ENCODE measurements at places on chromosomes 1 and 21.

GRCh38 chr1:211639475-211640300, 35.7 kb downstream of the NEK2 start:
- H3K4me1 ChIP-seq, result peaks cover 1% of the 10 kb centered on the region
- H3K4me3 ChIP-seq, result no peak overlapping the region
- peaks cover 7% of the 10 kb centered on the region for H3K27me3 ChIP-seq
- no peak overlapping the region for H3K27ac ChIP-seq
- no peak for DNase-seq

- H3K36me3 ChIP-seq, result no peaks in the 10 kb centered on the region
- no peak overlapping the region for H3K4me3 ChIP-seq
- DNase-seq, result no peak
- H3K27ac ChIP-seq, result no peak overlapping the region
Observed at GRCh38 chr1:235928197-235928596, 61.5 kb upstream of the LYST start.

DNA sequence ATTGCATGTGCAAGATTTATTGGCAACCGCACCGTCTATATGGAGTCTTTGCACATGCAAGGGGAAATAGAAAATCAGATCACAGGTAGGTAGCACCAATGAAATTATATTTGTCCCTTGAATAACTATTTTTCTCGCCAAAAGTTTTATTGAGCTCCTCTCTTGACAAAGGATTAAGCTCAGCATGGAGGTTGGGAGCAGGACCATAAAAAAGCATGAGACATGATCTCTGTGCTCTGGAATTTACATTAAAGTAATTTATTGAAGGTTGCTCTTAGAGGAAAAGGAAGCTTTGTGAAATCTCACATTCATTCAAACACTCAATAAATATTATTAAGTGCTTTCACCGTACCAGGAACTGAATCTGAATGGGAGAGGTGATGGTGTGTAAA, 66.0 kb upstream of the UBE2U start:
- no peaks in the 10 kb centered on the region for H3K36me3 ChIP-seq
- H3K27me3 ChIP-seq, result peaks cover 9% of the 10 kb centered on the region
- no peak for DNase-seq
- no peak overlapping the region for H3K4me3 ChIP-seq

DNA sequence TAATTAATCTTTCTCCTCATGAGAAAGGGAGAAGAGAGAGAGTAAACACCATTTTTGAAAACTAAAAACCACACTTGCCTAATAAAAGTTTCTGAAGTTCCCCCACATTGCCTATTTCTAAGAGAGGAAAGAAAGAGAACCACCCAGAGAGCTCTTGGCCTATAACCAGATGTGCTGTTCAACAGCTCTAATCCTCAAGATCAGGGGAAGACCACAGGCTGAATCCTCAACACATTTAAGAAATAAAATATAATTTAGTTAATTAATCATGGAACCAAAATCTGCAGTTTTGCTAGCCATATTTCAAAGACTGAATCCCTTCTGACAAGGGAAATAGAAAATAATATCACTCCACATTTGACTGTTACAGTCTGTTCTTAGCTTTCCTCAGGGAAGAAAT, 11.9 kb downstream of the PRRX1 start:
- H3K27ac ChIP-seq, result no peak overlapping the region
- no peak for DNase-seq
- no peak overlapping the region for H3K4me3 ChIP-seq
- H3K27me3 ChIP-seq, result peaks cover 37% of the 10 kb centered on the region

- no peaks in the 10 kb centered on the region for H3K27me3 ChIP-seq
- H3K4me1 ChIP-seq, result no peaks in the 10 kb centered on the region
- no peak overlapping the region for H3K4me3 ChIP-seq
- peaks cover 19% of the 10 kb centered on the region for H3K36me3 ChIP-seq
- no peak overlapping the region for H3K27ac ChIP-seq
Observed at GRCh38 chr1:2506901-2507565, 19.4 kb downstream of the PANK4 start.

DNA sequence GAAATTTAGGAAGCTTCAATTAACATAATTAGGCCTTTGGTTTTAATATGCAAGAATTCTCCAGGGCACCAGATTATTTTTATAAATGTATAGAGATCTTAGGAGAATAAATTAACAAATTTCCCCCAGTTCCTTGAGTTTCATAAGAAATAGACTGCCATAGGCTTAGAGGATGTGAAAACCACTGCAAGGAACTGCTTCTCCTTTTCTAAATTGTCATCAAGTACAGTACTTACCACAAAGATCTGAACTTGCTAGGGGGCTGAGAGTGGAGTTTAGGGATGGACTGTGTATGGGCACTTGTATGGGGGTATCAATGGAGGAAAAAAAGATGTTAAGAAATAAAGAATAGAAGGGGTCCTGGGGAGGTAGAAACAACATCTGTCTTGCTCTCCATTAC, 31.1 kb downstream of the LHX8 start:
- H3K4me3 ChIP-seq, result no peak overlapping the region
- DNase-seq, result no peak
- H3K27ac ChIP-seq, result no peak overlapping the region
- no peaks in the 10 kb centered on the region for H3K27me3 ChIP-seq

DNA sequence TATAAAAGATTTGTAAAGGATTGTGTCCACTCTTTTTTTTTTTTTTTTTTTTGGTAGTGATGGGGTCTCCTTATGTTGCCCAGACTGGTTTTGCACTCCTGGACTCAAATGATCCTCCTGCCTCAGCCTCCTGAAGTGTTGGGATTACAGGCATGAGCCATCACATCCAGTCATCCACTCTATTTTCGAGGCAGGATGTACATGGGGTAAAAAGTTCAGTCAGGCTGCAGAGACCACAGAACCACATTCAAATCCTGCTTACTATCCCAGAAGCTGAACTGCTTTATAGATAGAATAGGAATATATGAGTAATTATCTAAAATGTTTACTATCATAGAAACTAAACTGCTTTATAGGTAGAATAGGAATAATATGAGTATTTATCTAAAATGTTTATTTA, 26.0 kb upstream of the KCNK2 start:
- no peak for DNase-seq
- no peak overlapping the region for H3K27ac ChIP-seq
- no peak overlapping the region for H3K4me3 ChIP-seq
- no peaks in the 10 kb centered on the region for H3K27me3 ChIP-seq
- H3K36me3 ChIP-seq, result no peaks in the 10 kb centered on the region

DNA sequence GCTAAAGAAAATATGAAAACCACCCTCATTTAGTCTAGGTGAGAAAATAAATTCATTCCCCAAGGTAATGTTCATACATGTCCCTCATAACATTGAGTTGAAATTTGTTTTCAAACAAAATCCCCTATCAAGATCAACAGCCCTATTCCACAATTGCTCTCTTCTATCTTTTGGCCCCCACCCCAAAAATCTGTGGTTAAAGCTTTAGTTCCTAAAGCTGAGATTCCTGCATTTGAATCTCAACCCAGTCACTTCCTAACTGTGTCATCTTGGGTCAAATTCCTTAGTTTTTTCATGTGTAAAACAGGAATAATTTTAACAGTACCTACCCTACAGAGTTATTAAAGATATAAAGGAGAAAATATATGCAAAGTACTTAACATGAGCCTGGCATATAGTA, 22.0 kb downstream of the KIAA0319L start:
- no peak for DNase-seq
- peaks cover 58% of the 10 kb centered on the region for H3K36me3 ChIP-seq
- H3K27me3 ChIP-seq, result no peaks in the 10 kb centered on the region
- no peak overlapping the region for H3K27ac ChIP-seq
- H3K4me1 ChIP-seq, result peaks cover 39% of the 10 kb centered on the region
- H3K4me3 ChIP-seq, result no peak overlapping the region

- peaks cover 36% of the 10 kb centered on the region for H3K4me1 ChIP-seq
- no peak for DNase-seq
- H3K4me3 ChIP-seq, result peak overlapping the region; percentile 86
- H3K27me3 ChIP-seq, result no peaks in the 10 kb centered on the region
- peaks cover 38% of the 10 kb centered on the region for H3K36me3 ChIP-seq
Observed at GRCh38 chr21:44940116-44940631, 345 bp downstream of the SLX9 start.

DNA sequence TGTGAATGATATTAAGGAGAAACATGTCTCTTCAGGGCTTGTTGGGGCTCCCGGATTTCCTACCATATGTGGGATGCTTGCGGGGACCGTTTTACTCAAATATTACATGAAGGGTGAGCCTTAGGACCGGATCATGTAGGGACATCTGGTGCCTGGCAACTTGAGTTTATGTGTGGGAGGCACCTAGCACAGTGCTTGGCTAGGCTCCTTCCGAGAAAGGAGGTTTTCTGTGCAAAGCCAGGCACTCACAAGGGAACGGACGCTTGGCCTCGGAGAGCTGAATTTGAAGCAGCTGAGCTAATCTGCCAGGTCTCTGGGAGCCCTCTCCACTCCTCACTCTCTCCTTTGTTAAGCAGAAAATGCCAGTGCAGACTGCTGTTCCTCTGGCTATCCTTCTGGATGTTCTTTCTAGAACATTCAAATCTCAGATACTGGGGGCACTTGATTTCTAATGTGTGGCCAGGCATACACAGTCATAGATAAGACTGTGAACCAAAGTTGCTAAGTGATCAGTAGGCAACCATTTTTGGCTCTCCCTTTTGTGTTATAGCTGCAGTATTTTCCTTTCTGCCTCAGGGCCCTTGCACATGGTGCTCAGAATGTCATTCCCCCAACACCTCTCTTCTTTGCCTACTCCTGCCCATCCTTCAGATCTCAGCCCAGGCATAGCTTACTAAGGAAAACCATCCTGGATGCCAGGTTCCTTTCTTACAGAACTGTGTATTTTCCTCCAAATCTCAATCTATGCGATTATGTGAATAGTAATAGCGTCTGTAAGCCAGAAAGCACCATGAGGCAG, 216.6 kb upstream of the CSF3R start:
- H3K27ac ChIP-seq, result no peak overlapping the region
- no peaks in the 10 kb centered on the region for H3K36me3 ChIP-seq
- DNase-seq, result no peak
- no peak overlapping the region for H3K4me3 ChIP-seq

- no peaks in the 10 kb centered on the region for H3K36me3 ChIP-seq
- peaks cover 6% of the 10 kb centered on the region for H3K27me3 ChIP-seq
- DNase-seq, result no peak
Observed at GRCh38 chr1:91054780-91055481, 33.1 kb upstream of the ZNF644 start.

- H3K4me3 ChIP-seq, result no peak overlapping the region
- no peaks in the 10 kb centered on the region for H3K36me3 ChIP-seq
- H3K4me1 ChIP-seq, result no peaks in the 10 kb centered on the region
- peaks cover 2% of the 10 kb centered on the region for H3K27me3 ChIP-seq
- H3K27ac ChIP-seq, result no peak overlapping the region
Observed at GRCh38 chr1:110255392-110255787, 45.3 kb downstream of the KCNC4 start.

DNA sequence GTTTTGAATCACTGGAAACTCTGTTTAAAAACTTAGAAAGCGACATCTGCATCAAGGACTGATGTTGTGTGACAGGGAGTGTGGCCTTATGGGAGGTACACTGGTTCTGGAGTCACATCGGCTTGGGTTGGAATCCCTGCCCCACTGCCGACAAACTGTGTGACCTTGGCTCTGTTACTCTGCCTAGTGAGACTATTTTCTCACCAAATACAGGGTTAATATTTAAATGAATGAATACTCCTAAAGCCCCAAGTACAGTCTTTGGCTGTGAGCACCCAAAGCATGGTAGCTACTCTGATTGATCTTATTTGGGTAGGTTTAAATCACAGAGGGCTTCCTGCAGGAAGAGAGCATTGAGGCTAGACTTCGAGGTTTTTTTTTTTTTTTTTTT, 102.0 kb downstream of the ACTL8 start:
- no peaks in the 10 kb centered on the region for H3K36me3 ChIP-seq
- H3K4me1 ChIP-seq, result no peaks in the 10 kb centered on the region
- DNase-seq, result no peak
- H3K27me3 ChIP-seq, result no peaks in the 10 kb centered on the region
- H3K27ac ChIP-seq, result no peak overlapping the region

DNA sequence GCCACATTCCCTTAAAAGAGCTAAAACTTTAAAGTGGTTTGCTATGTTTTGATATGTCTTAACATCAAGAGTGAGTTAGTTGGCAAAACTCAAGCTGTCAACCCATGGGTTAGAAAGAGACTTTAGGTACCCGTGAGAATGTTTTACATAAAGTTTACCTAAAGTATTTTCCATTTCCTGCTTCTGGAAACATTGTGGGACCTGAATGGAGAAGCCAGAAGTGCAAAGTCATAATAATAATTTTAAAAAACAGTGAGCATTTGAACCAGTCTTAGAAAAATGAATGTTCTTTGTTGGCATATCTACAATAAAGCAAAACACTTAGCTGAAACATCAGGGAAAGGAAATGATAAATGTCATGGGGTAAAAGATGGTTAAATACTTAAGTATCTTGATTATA, 34.8 kb downstream of the LRRC8C start:
- no peak for DNase-seq
- H3K4me3 ChIP-seq, result no peak overlapping the region
- peaks cover 80% of the 10 kb centered on the region for H3K4me1 ChIP-seq
- peaks cover 71% of the 10 kb centered on the region for H3K36me3 ChIP-seq
- H3K27me3 ChIP-seq, result no peaks in the 10 kb centered on the region
- peak overlapping the region; percentile 67 for H3K27ac ChIP-seq

DNA sequence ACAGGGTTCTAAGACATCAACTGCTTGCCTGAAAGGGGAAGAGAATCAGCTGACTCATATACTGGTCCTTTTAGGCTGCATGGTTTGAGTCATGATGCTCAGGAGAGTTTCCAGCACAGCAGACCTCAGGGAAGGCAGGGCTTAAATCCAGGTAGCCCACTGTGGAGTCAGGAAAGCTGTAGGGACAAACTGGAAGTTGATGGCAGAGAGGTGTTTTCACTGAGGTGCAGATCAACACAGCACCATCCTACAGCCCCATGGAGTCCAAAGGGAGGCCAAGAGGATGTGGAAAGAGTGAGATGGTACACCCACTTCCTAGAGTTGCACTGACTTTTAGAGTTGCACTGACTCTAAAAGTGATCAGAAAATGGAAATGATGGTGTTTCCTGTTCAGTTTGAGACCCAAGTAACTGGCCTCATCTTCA, 252.4 kb upstream of the DUSP10 start:
- peaks cover 45% of the 10 kb centered on the region for H3K4me1 ChIP-seq
- DNase-seq, result peak; percentile 8
- H3K27ac ChIP-seq, result peak overlapping the region; percentile 96
